Upper lobe of left lung (tissue), 6 donors: ENCODE measurements at places on chromosomes 2 and 18. TPM values are rescaled to one million over a fixed set of nuclear protein-coding genes. Genes with fewer than 3 reads are reported as not detected.

The DOK6 gene
- total RNA-seq, result 4.4 TPM

The ST8SIA5 gene
- 0.74 TPM for total RNA-seq

The SP100 gene
- 120 TPM for total RNA-seq

The AFF3 gene
- total RNA-seq, result 46.1 TPM

The CYP27A1 gene
- 130 TPM for total RNA-seq

The DUSP19 gene
- total RNA-seq, result 1.6 TPM

The C2orf78 gene
- not detected for total RNA-seq

The DIPK1C gene
- 0.13 TPM for total RNA-seq

The ST6GAL2 gene
- 2.9 TPM for total RNA-seq

The NIF3L1 gene
- total RNA-seq, result 18.9 TPM

The CYBRD1 gene
- 229 TPM for total RNA-seq

The RGPD4 gene
- 0.17 TPM for total RNA-seq

The NTSR2 gene
- not detected for total RNA-seq

The CNRIP1 gene
- 14.1 TPM for total RNA-seq

The CYS1 gene
- total RNA-seq, result 7.9 TPM

The RAD51AP2 gene
- total RNA-seq, result not detected

The CRACDL gene
- total RNA-seq, result 22.5 TPM

The LBX2 gene
- 2.3 TPM for total RNA-seq

The TMEM247 gene
- total RNA-seq, result not detected
